Stimulated activated naive CD4-positive, alpha-beta T cell treated with Interleukin-2 at 50 U/mL for 16 hours (primary cell): ENCODE measurements at places on chromosomes 13 and 19.

GRCh38 chr13:52599037-52599847, 43.0 kb upstream of the HNRNPA1L2 start:
- no peak for DNase-seq

DNA sequence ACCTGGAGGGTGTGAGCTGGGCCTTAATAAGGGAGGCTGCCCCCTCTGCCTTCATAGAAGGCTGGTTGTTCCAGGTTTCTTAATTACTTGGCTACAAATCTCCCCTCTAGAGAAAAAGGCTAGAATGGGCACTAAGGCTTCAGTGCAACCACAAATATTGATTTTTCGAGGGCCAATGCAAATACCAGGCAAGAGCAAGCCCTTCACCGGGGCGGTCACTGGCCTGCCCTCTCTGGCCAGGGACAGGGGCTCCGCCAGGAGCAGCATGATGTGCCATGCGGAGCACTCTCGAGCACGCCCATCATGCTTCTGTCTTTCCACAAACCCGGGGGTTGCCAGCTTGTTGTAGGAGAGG, 127.8 kb upstream of the SPACA7 start:
- DNase-seq = no peak

DNA sequence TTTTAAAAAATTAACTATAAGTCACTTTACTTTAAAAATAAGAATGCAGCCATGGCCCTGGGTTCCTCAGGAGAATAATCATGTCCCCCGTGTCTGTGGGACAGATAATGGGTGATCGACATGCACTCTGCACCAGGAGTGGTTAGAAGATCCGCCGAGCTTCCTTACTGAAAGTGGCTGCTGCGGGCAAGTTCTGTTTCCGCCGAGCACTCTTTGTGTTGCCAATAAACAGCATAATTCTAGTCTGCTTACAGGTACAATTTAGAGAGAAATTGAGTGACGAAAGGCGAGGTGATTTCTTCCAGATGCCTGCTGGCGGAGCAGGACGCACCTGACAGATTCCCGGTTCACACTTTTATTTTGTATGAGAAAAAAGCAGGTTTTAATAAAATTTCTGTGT, 139.0 kb downstream of the SOX1 start:
- DNase-seq = no peak

- no peak for DNase-seq
Measured at GRCh38 chr19:27729332-27729731, 1483.6 kb downstream of the UQCRFS1 start.

DNA sequence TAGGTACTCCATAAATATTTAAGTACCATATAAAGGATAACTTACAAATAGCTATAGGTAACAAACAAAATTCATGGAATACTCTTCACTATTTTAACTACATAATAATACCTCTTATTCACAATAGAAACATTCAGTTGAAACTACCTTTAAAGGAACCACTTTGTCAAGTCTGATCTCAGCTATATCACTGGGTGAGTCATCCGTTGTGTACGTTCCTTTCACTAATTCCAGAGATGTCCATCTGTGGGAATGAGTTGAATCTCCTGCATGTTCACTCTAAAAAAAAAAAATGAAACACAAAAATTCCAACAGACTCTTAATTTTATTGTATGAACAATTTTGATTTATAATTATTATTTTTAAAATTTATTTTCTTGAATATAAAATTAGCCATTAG, 149.4 kb upstream of the FBXL3 start:
- DNase-seq = no peak

DNA sequence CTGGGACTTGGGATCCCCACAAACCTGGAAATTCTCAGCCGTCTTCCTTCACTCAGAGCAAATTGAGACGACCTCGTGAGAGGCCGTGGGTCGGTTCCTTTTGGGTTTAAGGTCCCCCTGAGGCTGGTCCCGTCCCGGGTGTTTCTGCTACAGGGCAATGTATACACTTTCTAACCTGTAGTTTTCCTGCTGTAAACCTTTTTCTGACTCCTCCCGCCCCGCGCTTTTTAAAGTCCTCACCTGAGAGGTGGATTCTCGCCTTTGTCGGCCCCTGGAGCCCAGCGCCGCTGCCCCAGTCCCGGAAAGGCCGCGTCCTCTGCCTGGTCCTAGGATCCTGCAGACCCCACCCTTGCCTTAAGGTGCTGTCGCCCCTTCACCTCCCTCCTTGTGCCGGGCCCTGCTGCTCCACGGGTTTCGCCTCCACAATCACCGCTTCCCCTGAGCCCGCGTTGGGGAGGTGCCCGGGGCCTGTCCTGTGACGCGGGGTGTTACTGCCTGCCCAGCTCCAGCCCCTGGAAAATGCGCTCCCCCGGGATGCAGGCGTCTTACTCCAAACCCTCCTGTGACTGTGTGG, 391 bp downstream of the ZNF761 start:
- DNase-seq = no peak

DNA sequence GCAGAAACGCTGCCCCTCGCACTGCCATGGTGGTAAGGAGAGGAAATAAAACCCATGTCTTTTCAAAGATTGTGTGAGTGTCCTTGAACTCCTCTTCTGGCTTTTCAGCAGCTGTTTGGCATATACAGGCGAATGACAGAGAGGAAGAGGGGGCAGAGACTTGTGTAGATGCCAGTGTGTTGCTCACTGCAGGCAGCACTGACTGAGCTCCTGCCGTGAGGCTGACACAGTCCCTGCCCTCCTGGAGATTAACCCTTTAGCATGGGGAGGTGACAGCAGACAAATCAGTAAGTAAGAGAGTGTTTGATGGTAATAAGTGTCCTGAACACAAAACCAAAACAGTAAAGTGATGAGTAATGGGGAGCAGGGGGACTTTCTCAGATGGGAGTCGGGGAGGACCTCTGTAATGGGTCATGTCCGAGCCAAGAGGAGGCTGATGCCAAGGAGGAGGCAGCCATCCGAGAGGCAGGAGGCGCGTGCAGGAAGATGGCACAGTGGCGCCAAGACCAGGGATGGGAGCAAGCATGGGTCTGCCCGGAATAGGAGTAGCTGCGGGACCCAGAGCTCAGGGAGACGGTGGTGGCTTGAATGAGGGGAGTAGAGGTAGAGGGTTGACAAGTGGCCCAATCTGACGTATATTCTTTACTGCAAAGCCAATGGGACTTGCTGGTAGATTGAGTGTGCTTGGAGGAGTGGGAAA, 182.2 kb downstream of the FOXO1 start:
- DNase-seq = no peak

- no peak for DNase-seq
Measured at GRCh38 chr13:41017817-41018601, 1.1 kb downstream of the ELF1 start.

DNA sequence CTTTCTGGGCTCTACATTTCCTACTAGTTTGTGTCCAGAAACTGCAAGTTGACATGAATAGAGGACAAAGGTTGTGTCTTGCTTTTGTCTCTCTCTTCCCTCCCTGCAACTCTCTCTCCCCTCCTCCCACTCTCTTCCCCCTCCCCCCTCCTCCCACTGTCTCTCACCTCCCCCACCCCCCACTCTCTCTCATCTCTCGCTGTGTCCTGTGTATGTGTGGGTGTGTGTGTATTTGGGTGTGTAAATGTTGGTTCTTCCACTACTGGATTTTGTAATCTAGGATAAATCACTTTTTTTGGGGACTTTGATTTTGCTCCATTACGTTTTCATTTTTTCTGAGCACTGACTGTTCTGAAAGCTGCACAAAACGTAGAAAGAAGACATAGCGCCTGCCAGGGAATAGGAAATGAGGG, 48.4 kb downstream of the AKAP11 start:
- DNase-seq = no peak

DNA sequence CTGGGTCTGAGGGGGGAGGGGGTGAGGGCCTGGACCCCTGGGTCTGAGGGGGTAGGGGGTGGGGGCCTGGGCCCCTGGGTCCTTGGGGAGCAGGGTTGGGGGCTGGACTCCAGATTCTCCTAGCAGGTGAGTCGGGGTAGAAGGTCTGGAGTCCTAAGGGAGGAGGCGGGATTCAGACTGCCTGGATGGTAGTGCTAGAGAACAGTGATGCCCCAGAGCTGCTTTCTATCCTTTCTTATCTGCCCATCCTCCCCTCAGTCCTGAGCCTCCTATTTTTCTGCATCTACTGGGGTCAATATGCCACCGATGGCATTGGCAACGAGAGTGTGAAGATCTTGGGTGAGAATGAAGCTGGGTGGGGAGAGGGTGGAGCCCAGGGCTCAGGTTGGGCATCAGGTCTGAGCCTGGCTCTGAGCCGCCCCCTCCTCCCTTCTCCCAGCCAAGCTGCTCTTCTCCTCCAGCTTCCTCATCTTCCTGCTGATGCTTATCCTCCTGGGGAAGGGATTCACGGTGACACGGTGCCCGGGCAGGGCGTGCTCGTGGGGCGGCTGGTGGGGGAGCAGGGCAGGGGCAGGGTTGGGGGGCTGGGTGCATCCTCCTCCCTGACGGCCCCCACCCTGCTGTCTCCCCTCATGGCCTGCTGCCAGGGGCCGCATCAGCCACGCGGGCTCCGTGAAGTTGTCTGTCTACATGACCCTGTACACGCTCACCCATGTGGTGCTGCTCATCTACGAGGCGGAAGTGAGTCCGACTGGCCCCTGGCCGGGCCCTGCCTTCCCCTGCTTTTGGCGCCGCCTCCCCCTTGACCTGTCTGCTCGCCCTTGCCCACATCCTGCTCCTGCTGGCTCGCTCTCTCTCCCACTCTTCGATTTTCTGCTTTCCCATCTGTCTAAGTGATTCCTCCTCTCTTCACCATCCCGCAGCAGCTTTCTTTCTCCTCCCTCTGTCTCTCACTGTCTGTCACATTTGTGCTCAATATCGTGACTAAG, 3.4 kb downstream of the TMEM145 start:
- no peak for DNase-seq

DNA sequence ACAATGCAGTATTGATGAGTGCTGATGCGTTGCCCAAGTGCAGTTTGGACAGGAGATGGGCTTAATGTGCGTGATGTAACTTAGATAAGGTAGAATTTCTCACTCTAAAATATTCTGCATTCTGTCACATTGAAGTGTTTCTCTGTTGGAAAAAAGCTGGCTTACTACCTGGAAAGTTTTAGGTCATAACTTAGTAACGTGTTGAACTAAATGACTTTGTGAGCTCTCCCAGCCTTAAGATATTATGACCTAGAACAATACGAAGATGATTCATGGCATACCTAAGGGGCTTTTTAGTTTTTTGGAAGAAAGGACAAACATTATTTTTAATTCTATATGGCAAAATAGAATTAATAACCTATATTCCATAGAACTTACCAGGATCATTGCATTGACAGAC, 9.0 kb downstream of the UFM1 start:
- DNase-seq = no peak

GRCh38 chr19:40321076-40321475, 27.1 kb downstream of the C19orf47 start:
- no peak for DNase-seq

- DNase-seq = no peak
Measured at GRCh38 chr19:695352-695949, at the start of gene PRSS57. Gene PRSS57, minus strand, starts transcription at chr19:695452. Its CDS starts 22 bp downstream, at chr19:695430.

DNA sequence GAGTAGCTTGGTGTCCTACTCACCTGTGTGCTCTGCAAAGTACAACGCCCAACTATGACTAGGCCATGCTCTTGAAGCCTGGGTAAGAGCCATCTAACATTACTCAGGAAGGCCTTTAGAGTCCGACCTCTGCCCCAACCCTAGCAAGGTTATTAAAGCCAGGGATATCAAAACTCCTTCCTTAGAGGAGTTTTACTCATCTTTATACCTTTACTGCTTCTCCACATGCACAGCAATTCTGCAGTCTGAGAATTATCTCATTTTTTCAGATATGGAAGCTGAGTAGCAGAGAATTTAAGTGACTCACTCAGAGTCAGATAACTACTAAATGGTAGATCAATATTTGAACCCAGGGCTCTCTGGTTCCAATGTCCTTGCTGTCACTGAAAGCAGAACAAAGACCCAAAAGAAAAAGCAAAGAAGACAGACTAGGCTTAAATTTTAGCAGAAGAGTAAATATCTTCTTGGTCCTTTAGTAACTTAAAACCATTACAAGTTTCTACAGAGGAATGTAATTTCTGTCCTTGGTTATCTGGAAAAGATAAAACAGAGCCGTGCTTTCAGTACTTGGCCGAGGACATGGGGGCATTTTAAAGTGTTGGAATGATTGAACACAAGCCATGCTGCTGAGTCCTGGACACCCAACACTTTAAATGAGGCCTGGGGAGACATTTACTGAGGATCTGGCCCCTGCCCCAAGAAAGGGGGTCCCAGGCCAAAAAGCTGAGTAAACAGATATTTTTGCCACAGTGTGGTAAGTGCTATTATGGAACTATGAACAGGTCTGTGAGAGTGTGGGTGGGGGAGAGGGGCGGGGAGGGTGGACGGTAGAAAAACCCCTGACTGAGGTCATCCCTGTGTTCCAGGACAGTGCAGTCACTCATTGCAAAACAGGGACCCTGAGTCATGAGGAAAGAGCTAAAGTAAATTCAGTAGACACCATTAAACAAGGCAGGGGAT, 18.4 kb upstream of the KPNA3 start:
- no peak for DNase-seq

- DNase-seq = no peak
Measured at GRCh38 chr19:15669440-15669839, 3.4 kb upstream of the CYP4F12 start.

DNA sequence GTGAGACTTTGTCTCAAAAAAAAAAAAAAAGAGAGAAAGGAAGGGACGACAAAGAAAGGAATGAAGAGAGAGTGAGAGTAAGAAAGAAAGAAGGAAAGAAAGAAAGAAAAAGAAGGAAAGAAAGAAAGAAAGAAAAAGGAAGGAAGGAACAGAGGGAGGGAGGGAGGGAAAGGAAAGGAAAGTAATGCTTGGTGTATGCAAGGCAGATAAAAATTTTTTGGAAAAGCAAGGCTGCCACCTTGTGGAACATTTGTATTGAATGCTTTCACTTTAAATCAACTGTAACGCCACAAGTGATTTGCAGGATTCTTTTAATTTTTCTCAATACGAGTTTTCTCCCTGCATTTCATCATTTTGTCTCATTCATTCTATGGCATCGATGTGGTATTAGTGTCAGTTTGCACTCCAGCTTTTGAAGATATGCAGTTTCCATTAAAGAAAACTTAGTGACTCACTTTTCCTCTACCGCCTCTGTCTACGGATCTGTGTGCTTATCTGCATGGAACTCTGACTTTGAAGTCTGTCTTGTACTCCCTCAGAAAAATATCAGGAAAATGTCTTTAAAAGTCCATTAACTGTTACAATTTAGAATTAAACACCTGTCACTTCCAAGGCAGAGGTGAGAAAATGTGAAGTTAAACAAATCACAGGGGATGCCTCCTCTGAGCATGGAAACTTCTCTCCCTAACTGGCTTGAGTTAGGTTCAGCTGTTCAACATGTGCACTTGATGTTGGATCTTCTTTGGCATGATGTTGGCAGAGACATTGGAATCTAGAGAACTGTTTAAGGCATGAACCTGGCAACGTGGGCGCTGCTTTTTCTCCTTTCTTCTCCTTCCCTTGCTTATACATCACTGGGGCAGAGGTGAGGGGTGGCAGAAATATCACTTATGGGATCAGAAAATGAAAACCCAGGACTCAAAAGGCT, 20.0 kb upstream of the ZDHHC20 start:
- no peak for DNase-seq

GRCh38 chr13:32164622-32165268, 133.2 kb downstream of the FRY start:
- DNase-seq = no peak

- no peak for DNase-seq
Measured at GRCh38 chr13:21481359-21481758, 22.3 kb upstream of the ZDHHC20 start.
